ENCODE measurements at places on chromosomes 13 and 19.

DNA sequence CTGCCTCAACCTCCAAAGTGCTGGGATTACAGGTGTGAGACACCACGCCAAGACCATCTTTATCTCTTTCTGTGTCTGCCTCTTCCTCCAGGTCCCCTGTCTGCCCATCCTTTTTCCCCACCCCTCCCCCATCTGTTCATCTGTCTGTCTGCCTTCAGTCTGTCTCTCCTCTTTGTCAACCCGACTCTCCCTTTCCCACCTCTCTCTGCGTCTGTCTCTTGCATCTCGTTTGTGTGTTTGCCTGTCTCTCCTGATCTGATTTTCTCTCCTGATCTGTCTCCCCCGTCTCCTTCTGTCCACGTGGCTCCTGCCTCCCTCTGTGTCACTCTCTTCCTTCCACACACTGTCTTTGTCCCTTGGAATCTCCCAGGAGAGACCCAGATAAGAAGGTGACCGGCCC lies 10.0 kb downstream of the VASP start:
- no peak for DNase-seq

GRCh38 chr19:35247526-35248309 lies 1.1 kb upstream of the LSR start:
- DNase-seq: no peak

GRCh38 chr19:54418930-54419800 lies 3.9 kb downstream of the TTYH1 start:
- no peak for DNase-seq

DNA sequence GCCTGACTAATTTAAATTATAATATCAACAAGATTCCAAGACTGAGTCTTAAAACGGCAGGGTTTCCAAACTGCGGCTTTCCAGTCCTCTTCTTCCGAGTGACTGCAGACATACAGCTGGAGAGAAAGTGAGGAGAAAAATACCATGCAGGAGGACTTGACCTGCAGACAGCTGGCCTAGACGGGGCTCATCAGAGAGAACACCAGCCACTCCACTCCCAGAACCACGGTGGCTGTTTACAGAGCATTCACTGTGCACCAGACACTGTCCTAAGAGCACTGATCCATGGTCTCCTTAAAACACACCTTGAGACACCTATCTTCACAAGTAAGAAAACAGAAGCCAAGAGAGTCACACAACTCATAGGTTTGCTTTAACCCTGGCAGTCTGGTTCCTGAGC lies 152.7 kb downstream of the MIPEP start:
- DNase-seq: no peak

- DNase-seq: no peak
Measured at GRCh38 chr13:26529441-26529840, 28.0 kb upstream of the WASF3 start.

- DNase-seq: peak; percentile 87
Measured at GRCh38 chr19:42252365-42253244, 2.3 kb downstream of the ERF start.

- DNase-seq: no peak
Measured at GRCh38 chr19:32238076-32238475, 107.3 kb upstream of the ZNF507 start.

- no peak for DNase-seq
Measured at GRCh38 chr13:37914781-37915391, 45.3 kb upstream of the TRPC4 start.

DNA sequence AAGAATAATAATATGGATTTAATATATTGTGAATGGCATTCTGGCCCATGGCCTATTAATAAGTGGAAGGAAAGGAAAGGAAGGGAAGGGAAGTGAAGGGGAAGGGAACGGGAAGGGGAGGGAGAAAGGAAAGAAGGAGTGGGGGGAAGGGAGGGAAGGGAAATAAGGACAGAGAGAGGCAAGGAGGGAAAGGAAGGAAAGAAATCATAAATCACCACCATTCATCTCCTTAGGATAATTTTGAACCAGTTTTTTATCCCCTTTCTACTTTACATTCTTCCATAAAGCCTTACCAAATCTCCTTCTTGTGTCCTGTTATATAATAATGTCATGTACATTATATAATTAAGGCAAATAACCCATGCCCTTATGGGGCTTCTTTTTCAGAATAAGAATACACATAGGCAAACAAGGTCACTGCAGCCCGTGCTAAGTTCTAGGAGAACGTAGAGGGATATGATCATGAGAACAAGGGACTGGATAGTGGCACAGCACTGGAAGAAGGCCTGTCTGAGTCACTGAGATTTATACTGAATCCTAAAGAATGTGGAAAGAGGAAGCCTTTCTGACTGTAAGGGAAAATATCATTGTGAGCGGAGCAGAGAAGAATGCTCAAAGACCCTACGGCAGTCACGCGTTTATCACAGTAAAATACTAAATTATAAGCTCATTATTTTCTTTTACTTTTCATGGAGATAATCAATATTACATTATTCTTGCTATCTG lies 444.5 kb upstream of the GPC6 start:
- no peak for DNase-seq

DNA sequence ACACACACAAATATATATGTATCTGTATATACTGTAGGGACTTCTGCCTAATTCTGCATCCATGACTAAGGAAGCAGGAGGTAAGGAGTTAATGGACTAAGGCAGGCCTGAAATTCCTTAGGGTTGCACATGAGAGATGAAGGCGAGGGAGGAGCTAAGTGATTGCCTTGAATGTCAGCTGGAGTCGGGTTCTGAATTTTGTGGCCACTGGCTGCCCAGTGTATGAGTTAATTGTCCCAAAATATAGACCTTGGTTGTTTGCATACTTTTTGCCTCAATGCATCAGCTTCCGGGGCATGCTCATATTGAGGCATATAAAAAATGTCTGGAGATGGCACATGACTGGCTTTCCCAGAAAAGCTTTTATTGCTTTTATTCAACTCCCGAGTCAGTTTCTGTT lies 245.5 kb downstream of the TDRD3 start:
- no peak for DNase-seq

GRCh38 chr13:91601807-91602206 lies 203.4 kb downstream of the GPC5 start:
- no peak for DNase-seq

GRCh38 chr13:100546713-100547405 lies 41.7 kb downstream of the GGACT start:
- peak; percentile 41 for DNase-seq

DNA sequence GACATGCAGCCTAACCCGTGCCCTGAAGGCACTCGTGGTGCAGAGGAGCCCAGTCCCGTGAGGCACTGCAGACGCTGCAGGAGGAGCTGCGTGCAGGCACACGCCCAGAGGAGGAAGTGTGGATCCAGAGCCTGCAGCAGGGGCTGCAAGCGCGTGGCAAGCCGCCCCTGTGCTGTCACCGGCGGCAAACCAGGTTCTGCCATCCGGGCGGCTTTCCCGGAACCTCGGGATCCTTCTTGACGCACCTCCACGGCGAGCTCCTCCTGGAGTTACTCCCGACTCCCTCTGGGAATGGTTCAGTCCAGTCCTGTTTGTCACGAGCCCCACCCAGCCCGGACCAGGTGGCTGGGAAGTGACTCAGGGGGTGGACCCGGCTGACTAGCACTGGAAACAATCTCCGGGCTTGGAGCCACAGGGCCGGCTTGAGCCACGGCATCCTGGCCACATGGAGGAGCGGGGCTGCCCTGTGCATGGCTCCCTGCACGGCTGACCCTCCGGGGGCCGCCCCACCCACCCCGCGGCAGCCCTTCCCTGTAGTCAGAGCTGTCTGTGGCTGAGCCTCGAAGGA lies 10.2 kb downstream of the DPP9 start:
- peak; percentile 89 for DNase-seq

- DNase-seq: no peak
Measured at GRCh38 chr13:31625115-31625514, 114.2 kb upstream of the RXFP2 start.

DNA sequence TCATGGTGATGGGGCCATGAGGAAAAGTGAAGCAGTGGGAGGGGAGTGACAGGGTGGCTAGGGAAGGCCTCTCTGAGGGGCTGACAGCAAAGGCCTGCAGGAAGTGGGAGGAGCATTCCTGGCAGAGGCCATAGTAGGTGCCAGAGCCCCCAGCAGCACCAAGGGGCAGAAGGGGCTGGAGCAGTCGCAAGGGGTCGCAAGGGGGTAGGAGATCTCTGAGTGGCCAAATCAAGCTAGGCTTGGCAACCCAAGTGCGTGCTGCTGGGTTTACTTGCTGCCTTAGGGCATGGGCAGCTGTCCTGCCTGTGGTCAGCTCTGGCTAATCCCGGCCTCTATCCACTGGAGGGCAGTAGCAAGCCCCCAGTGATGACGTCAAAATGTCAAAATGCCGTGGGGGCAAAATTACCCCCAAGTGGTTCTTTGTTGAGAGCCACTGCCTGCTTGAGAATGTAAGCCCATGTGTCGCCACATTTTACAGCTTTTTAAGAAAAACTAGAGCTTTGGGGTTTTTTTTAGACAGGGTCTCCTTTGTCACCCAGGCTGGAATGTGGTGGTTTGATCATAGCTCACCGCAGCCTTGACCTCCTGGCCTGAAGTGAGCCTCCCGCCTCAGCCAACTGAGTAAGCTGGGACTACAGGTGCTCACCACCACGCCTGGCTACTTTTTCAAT lies 11.8 kb downstream of the CCDC97 start:
- DNase-seq: no peak

- DNase-seq: no peak
Measured at GRCh38 chr19:58021541-58022282, 12.1 kb upstream of the ZSCAN1 start.

GRCh38 chr13:101576977-101577376 lies 124.5 kb downstream of the ITGBL1 start:
- no peak for DNase-seq

GRCh38 chr13:110506396-110506795 lies 55.1 kb downstream of the RAB20 start:
- DNase-seq: peak; percentile 73

DNA sequence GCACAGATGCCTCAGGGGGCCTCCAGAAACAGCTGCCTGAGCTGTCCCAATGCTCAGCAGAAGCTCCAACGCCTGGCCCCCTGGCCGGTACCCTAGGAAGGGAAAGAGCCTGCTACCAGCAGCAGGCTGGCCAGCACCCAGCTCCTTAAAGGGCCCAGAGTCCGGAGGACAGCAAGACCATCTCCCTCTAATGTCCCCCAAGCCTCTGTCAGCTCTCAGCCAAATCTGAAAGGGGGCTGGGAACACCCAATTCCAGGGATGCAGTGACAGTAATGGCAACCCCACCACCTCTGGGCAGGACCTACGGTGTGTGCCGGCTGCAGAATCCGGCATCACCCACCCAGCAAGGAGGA lies 4.2 kb downstream of the PPP6R1 start:
- DNase-seq: no peak

DNA sequence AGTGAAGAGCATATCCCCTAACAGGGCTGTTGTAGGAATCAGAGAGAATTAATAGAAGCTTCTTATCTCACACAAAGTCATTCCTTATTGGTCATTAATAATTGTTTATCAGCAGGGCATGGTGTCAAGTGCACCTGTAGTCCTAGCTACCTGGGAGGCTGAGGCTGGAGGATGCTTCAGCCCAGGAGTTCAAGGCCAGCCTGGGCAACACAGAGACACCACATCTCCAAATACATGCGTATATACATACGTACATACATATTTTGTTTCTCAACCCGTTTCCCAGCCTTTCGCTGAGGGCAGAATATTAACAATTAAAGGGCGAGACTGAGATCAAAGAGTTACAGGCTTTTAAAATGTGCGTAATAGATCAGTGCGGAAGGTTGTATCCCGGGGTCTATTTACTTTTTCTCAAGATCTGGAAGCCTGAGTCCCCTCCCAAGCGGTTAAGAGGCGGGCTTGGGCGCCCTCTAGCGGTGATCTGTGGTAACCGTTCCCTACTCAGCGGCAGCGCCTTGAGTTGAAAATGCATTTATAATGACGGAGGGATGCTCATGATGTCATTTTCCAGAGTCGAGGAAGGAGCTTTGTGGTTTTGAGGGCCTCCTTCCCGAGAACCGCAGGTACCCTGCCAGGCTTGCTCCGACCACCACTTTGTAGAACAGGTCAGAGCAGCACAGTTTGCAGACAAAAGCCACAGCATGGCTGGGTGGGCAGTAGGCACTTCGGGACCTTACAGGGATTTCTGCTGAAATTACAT lies 169.6 kb upstream of the GPR12 start:
- DNase-seq: no peak

GRCh38 chr13:23671897-23672296 lies 101.7 kb downstream of the TNFRSF19 start:
- DNase-seq: no peak

- no peak for DNase-seq
Measured at GRCh38 chr19:46631481-46631880, 4.5 kb downstream of the GNG8 start.

DNA sequence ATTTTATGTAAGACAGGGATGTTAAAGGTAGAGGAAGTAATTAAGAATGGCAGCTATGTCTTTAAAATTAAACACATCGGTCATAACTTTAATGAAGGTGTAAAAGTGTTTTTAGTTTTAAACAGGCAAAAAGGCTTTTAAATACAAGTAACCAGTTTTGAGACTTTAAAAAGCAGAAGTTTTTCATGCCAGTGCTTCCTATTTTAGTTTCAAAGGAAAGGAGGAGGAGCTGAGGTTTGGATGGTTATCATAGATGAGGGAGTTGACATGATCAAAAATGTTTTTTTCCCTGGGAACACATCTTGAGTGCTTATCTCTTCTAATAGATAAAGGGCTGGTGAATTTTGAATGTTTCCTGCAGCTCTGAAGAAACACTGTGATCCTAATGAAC lies 42.9 kb downstream of the LRCH1 start:
- no peak for DNase-seq

DNA sequence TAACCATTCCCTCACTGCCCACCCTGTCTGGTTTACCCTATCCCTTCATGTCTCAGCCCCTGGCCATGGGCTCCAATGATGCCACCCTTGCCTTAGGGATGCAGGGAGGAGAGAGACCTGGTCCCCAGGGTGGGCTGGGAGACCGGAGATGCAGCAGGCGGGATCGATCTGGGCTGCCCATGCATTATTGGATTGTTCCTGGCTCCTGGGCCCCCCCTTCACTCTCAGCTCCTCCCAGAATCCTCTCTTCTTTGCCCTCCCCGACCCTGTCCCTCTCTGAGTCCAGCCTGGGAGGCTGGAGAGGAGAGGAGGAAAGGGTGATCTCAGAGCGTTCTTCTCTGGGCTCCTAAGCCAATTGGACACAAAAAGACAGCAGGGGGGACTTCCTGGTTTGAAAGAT lies 5.8 kb downstream of the KASH5 start:
- DNase-seq: no peak

DNA sequence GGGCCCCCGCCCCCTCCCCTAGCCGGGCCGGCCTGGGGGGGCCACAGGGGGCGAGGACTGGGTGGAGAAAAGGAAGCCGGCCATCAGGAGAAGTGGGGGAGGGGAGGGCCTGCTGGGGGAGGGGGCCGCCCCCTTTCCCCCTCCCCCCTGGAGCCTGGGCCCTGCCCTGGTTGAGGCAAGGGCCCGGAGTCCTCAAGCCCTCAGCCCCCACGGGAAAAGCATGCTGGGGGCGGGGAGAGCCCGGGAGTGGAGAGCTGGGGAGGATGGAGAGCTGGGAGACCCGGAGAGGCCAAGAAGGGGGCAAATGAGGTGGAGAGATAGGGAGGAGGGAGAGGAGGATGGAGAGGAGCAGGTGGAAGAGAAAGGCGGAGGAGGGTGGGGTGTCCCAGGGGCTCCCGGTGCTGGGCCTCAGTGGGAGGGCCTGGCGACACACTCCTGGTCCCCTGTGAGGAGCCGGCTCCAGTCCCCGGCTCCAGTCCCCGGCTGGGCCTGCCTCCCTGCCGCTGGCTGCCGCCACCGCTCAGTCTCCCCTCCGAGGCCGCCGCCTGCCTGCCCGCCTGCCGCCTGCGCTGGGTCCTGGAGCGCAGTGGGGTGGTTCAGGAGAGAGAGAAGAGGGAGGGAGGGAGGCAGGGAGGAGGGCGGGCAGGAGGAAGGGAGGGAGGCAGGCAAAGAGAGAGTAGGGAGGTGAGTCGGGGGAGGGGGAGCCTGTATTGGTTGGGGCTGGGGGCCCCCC lies at the start of gene GRIK5:
GRIK5 (minus strand) TSS at position 588 of the 733 bp plus-strand sequence. CDS start 4,436 bp downstream, outside the sequence.
- no peak for DNase-seq

Measured in coronary artery (tissue), 2 donors.